ENCODE measurements at places on chromosomes 11 and 22.

GRCh38 chr22:44691796-44692661 lies 10.0 kb upstream of the PRR5 start:
- DNase-seq, result no peak

DNA sequence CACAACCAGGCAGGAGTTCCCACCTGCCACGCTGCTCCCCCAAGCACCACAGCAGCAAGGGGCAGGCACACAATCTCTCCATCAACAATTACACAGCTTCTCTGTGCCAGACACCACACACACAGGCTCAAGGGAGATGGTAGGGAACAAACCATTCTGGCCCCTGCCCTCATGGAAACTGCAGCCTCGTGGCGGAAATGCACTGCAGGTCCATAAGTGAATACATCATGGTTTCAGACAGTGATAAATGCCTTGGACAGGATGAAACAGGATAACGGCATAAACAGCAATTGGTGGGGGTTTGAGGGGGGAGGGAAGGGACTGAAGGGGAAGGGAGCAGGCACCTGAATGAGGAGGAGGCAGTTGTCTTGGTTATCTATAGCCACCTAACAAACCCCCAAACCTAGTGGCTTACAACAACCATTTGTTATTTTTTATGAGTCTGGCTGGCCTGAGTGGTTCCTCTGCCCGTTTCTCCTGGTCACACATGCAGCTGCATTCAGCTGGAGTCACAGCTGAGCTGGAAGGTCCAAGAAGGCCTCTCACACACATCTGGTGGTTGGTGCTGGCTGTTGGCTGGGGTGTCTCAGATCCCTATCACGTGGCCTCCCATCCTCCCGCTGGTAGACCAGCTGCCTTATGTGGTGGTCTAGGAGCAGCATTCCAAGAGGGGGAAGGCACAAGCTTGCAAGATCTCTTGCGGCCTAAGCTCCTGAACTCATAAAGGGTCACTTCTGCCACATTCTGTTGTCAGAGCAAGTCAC lies 15.0 kb upstream of the YWHAH start:
- DNase-seq, result no peak

- no peak for DNase-seq
These were observed 56.6 kb upstream of the FDX1 start for GRCh38 chr11:110373051-110373702.

DNA sequence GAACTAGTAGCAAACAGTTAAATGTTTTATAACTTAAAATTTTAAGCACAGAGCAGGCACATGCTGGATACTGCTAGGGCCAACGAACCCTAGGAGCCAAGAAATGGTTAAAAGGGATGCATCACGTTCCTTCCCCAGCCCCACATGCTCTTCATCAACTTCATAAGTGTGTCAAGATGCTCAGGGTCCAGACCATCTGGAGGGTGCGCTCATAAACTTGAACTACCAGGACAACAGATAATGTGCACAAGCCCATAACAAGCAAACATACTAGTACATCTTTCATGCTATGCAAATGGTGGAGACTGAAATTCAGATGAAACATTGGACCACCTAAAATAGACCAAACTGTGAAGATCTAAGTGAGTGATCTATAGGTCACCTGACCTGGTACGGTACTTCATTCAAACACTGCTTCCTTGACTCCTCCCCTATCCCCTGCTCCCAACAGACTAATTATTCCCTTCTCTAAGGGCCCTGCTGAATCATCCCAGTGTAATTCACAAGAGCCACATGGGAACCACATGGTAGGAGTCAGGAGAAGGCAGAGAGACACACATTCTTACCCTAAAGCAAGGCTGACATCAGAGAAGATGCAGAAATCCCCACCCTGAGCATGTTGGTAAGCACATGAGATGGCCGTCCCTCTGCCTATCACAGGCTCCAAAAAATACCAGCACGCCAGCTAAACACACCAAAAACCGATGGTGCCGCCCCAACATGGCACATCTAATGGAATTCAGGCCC lies 83.9 kb downstream of the ETS1 start:
- DNase-seq, result no peak

DNA sequence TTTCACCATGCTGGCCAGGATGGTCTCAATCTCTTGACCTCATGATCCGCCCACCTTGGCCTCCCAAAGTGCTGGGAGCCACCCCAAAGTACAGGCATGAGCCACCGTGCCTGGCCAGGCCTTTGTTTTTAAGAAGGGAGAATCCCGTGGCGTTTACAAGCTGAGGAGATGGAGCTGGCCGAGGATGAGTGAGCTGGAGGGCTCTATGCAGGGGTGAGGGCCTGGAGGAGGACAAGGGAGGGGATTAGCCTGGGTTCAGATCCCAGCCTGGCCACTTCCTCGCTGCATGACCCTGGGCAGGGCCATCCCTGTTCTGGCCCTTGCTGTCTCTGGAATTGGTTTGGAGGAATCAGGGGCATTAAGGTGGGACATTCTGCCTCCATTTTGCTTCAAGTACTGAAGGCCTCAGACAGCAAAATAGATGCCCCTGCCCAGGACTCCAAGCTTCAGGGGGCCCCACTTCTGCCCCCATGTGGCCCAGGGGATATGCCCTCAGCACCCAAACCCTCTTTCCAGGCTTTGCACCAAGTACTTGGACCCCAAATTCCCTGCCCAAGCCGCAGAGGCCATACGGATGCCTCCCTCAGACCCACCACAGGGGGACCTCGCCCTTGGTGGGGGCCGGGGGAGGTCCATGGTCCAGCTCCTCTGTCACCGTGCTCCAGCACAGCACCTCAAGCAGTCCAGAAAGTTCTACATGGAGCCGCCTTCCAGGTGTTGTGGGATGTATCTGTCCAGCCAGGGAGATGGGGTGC lies 12.1 kb upstream of the LRP5 start:
- no peak for DNase-seq

Measured in stimulated activated CD8-positive, alpha-beta memory T cell treated with anti-CD3 and anti-CD28 coated beads, Interleukin-4, amount 100 ng/mL, for 24 hours (primary cell).